GM23248 (cell line): ENCODE measurements at places on chromosomes 5 and 9.

GRCh38 chr9:2621722-2622460 is at the start of gene VLDLR:
Gene VLDLR (plus strand): TSS chr9:2621787. CDS start chr9:2622190, 403 bp downstream.
- peak; percentile 68 for DNase-seq

GRCh38 chr5:131513780-131514179 is 121.2 kb downstream of the RAPGEF6 start:
- no peak for DNase-seq

DNA sequence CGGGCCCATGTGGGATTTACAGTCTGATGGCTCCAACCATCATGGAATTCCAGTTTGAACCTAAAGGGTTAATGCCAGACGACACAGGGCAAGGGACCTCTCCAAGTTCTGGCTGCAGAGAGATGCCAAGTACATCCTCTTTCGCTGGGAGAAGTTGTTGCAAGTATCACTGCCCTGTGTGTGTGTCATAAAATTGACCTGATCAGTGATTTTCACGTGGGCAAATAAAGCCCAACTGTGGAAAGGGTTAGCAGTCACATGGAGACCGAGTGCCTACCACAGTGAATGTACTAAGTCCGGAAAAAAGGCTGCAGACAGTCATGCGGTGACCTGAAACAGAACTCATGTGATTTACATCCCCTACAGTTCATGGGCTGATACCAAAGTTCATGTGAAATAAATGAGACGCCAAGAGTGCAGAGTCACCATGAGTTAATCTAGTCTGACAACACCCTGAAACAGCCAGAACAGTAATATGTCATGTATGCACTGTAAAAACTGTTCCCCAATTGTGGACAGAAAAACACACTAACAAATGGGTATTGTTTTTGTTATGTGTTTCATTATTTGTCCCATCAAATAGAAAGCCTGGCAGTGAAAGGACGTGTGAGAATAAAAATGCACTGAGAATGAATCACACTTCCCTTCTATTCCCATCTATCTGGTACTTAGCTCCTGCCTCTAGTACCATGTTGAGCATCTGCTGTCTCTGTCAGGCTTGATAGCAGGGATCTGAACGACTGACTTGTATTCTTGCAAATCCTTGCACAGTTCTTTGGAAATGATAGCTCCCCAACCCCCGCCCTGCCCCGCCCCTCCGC is 115.7 kb downstream of the SUSD1 start:
- DNase-seq, result peak; percentile 89

DNA sequence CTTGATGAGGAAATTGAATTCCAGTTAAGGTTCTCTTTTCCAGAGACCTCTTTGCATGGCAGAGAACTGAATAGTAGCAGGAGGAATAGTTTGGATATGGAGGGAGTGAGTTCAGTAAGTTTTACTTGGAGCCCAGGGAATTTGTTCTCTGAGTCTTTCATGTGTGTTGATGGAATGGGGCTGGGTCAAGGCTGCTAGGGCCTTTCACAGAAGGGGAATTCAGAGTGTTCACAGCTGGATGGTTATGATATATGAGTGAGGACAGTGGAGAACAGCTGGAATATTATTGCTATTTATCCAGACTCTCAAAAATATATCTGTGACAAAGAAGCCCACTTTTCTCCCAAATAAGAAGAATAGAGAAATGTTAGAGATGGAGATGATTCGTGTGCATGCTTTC is 372.8 kb downstream of the PLK2 start:
- DNase-seq, result no peak

DNA sequence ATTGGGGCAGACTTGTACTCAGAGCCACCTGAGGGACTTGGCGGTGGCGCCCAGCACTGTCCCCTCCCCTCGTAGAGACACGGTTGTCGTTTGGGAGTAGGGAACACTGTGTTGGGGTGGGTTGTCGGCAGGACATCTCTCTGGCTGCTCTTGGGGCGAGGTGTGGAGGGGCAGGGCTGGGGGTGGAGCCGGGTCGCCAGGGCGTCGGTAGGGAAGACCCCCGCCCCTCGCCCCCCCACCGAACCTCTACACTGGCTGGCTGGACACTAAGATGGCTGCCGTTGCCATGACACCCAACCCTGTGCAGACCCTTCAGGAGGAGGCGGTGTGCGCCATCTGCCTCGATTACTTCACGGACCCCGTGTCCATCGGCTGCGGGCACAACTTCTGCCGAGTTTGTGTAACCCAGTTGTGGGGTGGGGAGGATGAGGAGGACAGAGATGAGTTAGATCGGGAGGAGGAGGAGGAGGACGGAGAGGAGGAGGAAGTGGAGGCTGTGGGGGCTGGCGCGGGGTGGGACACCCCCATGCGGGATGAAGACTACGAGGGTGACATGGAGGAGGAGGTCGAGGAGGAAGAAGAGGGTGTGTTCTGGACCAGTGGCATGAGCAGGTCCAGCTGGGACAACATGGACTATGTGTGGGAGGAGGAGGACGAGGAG is 778 bp downstream of the TRIM41 start:
- peak; percentile 64 for DNase-seq

GRCh38 chr9:69036799-69037198 is 1.2 kb downstream of the FXN start:
- DNase-seq, result no peak

- peak; percentile 65 for DNase-seq
Observed at GRCh38 chr9:128175102-128175563, 15.1 kb downstream of the BBLN start.

DNA sequence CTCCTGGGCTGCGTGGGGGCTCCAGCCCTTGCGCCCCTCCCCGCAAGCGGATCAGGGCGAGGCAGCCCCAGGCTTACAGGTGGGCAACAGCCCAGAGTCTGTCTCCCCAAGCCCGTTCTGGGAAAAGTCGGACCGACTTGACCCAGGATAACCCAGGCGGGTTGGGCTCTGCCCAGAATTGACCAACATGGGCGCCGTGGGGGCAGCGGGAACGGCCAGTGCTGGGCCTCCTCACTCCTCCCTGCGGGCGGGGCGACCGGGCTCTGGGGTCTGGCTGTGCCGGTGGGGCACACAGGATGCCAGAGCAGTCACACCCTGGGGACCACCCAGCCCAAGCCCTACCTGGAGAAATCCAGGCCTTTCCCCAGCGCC is 15.3 kb upstream of the SYNPO start:
- no peak for DNase-seq

DNA sequence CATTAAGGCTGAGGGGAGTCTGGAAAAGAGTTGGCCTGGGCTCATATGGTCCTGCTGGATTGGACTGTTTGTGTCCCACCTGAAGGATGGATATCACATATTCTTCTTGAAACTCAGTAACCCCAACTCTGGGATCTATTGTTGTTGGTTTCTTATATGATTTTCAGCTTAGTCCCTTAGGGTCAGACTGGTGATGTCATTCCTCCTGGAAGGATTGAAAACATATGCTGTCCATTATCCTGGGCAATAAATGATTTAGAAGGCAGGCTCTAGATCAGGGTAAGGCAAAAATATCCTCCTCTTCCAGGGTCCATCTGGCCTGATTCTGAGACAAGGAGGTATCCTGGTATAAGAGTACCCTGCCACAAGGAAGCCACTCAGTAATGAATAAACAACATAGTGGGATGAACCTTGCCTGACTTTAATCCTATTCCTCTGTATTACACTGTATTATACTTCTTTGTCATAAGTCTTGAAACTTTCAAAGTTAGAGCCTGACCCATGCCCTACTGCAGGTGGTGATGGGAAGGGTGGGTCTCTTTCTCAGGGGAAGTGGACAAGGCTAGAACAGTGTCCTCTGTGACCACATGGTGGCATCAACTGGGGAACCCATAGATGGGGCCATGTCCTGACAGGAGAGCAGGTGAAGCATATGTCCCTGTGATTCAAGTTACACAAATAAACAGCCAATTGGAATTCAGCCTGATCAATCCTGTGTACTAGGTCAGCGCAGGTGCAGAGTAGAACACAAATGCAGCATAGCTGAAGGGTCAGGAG is 454.4 kb upstream of the TRPC7 start:
- DNase-seq, result no peak

DNA sequence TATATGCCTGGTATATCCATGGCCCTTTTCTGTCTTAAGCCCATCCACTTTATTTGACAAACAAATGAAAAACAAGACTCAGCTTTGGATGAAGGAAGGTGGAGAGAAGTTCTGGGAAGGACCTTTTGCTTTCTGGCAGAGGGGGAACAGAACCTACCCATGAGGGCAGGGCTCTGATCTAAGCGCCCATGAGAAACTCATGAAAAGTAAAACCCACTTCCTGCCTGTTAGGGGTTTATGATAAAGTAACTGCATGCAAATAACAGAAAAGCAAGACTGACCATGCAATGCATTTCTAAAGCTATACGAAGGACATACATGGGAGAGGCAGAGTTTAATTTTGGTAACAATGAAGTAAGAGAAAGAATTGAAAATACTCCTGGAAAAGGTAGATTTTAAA is 181.9 kb upstream of the ADRA1B start:
- DNase-seq, result no peak

DNA sequence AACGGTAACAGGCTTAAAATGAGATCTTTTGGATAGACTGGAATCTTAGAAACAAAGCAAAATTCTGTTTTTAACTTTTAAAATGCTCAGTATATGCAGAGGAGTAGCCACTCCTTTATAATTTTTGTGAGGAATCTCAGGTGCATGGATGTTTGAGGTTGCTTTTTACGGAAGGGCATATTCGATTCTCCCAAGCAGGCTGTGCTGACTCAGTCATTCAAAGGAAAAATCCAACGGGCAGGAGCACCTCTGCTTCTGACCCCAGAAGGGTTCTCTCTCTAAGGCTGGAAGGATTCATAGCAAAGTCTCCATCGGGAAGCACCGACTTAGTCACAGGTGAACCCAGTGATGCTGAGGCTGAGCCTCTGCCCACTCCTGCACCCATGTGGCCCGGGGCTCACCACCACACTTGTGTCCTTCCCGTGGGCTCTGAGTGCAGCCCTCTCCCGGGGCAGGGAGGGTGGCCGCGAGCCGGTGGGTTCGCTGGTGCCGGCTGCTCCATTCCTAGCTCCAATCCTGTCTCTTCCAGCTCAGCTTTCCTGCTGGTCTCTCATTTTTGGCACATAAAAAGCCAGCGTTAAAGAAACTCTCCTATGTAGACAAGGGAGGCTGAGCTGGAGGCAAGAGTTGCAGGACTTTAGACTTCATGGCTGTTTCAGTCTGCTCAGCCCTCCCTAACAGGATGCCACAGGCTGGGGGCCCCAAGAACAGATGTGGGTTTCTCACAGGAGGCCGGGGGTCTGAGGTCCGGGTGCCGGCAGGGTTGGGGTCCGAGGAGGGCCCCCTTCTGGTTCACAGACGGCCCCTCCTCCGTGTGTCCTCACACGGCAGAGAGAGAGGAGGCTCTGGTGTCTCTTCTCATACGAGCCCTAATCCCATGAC is 135.6 kb upstream of the LPCAT1 start:
- DNase-seq, result no peak

GRCh38 chr9:13481274-13481673 is 201.8 kb upstream of the MPDZ start:
- peak; percentile 37 for DNase-seq

DNA sequence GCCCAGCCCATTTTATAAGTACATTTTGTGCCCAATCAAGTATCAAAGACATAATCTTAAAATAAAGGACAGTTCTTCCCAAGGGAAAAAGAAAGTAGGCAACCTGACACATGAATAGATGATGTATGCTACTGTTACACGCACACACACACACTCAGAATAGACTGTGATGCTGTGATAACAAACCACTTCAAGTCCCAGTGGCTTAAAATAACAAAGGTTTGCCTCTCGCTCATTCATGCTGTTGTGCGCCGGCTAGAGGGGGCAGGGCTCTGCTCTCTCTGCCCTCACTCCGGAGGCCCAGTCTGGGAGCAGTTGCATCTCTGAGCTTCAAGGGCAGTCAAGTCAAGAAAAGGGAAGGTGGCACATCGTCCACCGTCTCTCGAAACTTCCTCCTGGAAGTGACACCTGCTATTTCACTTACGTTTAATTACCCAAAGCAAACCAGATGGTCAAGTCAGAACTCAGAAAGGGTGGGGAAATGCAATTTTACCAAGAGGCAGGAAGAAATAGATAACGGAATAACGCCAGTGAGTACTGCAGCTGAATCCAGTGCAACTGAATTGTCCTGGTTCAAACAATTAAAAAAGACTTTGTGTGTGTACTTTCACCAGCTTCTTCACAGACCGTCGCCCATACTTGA is 43.3 kb downstream of the ANKRD33B start:
- no peak for DNase-seq

DNA sequence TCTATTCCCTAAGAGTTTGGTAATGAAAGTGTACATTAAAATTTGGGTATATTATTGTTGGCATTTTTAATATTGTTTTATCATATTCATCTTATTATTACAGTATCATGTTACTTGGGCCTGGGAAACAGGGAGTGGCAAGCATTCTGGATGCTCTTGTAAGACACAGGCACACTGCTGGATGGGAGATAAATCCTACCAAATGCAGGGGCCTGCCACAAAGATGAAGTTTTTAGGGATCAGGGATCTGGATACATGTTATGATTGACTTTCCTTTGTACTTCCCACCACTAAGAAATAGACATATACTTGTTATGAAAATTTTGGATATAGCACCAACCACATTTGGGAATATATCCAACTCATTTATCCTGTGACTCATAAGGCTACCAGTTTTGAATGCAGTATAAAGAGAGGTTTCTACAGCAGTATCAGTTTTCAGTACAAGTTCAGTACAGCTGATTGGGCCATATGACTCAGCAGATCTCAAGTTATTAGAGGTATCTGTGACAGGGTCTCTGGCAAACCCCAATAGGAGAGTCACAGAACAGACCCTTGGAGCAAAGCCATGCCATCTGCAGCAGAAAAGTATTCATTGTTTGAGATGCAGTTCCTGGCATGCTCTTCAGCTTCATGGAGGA is 360.1 kb downstream of the DMAC1 start:
- peak; percentile 31 for DNase-seq

DNA sequence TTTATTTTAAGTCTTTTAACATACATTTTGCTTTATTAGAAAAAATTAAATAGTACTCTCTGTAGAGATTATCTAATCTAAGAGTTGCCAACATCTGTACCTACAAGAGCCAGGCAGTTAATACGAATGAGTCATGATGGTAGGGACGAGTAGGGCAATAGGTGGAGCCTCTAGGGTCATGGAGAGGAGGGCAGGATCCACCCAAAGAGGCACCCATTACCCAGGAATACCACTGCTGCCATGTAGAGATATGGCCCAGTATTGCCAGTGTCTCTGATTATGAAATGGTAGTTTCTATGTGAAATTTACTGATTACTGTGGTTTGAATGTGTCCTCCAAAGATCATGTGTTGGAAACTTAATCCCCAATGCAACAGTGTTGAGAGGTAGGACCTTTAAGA is 170.4 kb downstream of the PIK3R1 start:
- no peak for DNase-seq

- no peak for DNase-seq
Observed at GRCh38 chr9:129888293-129889121, 53.2 kb downstream of the USP20 start.

DNA sequence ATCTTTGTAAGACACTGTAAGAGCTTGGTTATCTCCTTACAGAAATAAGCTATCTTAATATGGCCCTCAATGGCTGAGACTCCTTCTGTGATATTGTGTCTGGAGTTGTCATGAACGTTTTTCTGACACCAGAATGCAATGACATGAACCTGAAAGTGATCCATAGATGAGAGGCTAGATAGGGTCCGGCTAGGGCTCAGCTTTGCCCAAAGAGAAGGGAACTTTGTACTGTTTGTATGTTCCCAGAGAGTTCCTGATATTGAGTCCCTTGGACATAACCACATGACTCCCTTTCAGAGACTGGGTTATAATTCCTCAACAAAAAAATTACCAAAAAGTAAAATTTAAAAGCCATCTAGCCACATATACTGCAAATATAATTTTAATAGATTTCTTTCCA is 575.8 kb upstream of the CLINT1 start:
- DNase-seq, result no peak

- DNase-seq, result no peak
Observed at GRCh38 chr5:40585537-40586267, 94.0 kb upstream of the PTGER4 start.
